HFFc6 (cell line): ENCODE measurements at places on chromosomes 5 and 9. TPM values are rescaled to one million over a fixed set of nuclear protein-coding genes. Genes with fewer than 3 reads are reported as not detected.

Gene JMY
- 5.0 and 9.8 TPM in 2 replicates for total RNA-seq

Gene ABO
- total RNA-seq: not detected in 3 replicates

DNA sequence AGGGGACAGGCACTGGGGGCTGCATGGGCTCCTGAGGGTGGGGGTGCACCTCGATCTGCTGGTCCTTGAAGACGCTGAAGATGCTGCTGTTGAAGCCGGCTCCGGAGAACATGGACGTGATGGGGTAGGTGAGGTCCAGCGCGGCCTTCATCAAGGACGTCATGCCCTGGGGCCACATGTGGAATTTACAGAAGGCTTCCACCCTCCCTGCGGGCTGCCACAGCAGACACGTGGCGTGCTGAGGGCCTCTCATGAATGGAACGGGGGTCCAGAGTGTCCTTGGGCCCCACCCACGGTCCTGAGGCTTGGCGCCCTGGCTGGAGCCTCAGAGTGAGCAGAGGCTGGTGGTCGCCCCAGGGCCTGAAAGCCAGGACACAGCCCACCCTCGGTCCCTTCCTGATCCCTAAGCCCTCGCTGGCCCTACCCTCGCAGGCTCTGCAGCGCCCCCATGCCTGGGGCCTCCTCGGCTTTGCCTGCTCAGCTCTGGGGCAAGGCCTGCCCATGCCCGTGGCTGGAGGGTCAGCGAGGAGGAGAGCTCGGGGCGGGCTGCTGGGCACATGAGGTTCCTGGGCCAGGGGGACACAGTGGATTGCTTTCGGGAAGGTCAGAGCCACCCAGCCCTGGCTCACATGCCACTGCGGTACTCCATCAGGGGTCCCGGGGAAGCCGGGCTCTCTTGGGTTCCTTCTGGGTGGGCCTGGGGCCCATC is 5.3 kb upstream of the NSMF start:
- H3K27ac ChIP-seq: no peak overlapping the region
- no peaks in the 10 kb centered on the region for H3K4me1 ChIP-seq
- peaks cover 11% of the 10 kb centered on the region for H3K27me3 ChIP-seq
- no peak overlapping the region for H3K4me3 ChIP-seq

DNA sequence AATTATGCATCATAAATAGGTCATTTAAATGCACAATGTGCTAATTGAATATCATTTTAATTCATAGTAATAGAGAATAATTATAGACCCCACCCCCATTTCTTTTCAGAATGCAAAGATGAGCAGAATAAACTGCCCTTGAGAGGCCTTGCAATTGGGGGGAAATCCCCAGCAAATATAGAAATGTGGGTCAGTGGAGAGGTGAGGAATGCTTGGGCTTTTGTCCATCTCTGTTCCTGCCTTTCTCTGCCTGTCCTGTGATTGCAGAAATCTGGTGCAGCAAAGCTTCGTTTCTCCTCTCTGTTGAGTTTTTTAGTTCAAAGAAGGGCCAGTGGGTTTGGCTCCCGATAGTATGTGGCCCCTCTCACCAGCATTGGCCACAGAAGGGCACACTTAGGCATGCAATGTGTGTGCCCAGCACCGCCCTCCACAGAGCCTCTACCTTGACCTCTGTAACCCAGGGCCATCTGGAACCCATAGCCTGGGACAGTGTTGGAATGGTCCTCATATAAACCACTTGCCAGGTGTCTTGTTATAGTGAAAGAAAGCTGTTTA is 164.2 kb downstream of the SEMA6A start:
- H3K36me3 ChIP-seq: no peaks in the 10 kb centered on the region
- no peak overlapping the region for H3K4me3 ChIP-seq
- H3K27me3 ChIP-seq: peaks cover 6% of the 10 kb centered on the region; the same call in 1 of the 2 replicates
- no peaks in the 10 kb centered on the region for H3K4me1 ChIP-seq

DNA sequence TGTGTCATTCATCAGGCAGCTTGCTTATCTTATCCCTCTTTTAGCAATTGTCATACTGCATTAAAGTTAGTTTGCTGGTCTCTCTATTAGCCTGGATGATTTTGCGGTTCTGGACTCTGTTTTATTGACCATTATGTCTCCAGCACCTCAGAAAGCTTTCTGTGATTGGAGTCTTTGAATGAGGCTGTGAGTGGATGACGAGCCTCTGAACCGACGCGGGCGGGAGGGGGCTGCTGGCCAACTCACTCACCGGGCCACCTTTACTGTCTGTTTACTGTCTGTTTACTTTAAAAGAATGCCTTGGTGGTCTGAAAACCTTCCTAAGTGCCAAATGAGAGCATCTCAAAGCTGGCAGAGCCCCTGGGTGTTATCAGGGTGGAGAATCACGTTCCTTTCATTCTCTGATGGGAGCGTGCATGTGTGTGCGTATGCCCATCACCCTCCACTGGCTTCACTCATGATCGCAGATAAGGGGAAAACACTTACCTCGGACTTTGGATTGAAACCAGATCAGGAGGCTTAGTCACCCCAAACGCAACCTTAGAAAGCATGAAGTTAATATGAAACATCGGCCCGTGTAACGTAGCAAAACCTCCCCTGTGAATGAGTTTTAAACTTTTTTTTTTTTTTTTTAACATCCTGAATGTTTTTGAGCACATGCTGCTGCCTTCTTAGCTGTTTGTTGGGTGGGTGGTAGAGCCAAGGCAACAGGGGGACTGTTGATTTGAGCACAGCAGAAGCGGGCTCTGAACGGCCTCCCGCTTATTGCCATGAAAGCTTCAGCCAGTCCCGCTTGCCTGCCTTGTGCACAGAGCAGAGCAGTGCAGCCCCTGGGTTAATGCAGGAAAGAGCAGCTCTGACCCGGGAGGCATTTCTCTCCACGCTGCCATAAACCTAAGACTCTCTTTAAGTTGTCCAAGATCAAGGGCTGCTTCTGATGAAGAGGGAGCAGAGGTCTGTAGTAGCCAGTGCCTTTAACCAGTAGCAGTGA is 173.6 kb downstream of the GADD45G start:
- no peak overlapping the region for H3K4me3 ChIP-seq
- no peak overlapping the region for H3K27ac ChIP-seq
- no peak for DNase-seq
- no peaks in the 10 kb centered on the region for H3K4me1 ChIP-seq
- H3K27me3 ChIP-seq: peaks cover 2% of the 10 kb centered on the region; the same call in 1 of the 2 replicates

DNA sequence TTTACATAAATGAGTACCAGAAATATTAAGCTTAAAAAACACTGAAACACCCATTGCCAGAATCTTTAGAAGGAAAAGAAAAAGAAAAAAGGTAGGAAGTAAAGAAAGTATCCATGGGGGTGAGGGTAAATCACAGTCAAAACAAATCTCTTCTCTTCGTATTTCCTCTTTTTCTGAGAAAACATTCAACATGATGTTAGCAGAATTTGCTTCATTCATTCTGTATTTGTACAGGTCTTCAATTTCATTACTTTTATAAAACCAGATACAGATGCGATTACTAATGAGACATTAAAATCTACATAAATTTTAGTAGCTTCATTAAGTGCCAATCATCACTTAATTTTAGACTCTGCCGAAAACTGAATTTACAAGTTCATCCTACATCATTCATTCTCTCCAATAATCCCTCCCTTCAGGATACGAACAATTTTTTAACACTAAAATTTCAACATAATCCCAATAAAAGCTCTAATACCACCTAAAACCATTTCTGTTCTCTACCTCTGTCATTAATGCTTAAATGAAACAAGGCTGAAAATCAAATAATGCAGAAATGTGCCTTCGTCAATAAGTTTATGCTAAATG is 7.0 kb downstream of the NR3C1 start:
- H3K36me3 ChIP-seq: peaks cover 34% of the 10 kb centered on the region
- H3K27ac ChIP-seq: peak overlapping the region; percentile 1; the same call in 1 of the 2 replicates
- no peak for DNase-seq
- H3K4me3 ChIP-seq: peak overlapping the region; percentile 94

- 0 out of 2 replicates have a peak, but pooled peaks cover 5% of the 10 kb centered on the region for H3K27me3 ChIP-seq
- H3K27ac ChIP-seq: no peak overlapping the region
- no peaks in the 10 kb centered on the region for H3K36me3 ChIP-seq
- no peak for DNase-seq
- no peaks in the 10 kb centered on the region for H3K4me1 ChIP-seq
- H3K4me3 ChIP-seq: no peak overlapping the region
These were observed 183.5 kb upstream of the NFIB start for GRCh38 chr9:14497476-14497875.

- H3K36me3 ChIP-seq: peaks cover 15% of the 10 kb centered on the region
- peaks cover 30% of the 10 kb centered on the region for H3K4me1 ChIP-seq
- H3K4me3 ChIP-seq: no peak overlapping the region
- no peak for DNase-seq
- H3K27me3 ChIP-seq: no peaks in the 10 kb centered on the region
These were observed 231.0 kb downstream of the ARHGEF28 start for GRCh38 chr5:73856997-73857396.

DNA sequence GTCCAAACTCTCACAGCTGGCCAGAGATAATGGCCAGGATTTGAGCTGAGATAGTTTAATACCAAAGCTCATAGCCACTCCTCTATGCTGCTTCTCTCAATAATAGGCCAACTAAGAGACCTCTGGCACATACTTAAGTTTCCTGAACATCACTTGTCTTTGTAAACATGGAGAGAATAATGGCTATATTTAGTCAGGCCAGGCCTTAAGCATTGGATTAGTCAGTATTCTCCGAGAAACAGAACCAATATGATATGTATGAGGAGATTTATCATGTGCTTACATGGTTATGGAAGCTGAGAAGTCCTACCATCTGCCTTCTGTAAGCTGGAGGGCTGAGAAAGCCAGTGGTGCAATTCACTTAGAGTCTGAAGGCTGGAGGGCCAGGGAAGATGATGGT is 45.4 kb downstream of the CFAP95 start:
- peaks cover 5% of the 10 kb centered on the region; the same call in 1 of the 2 replicates for H3K36me3 ChIP-seq
- peaks cover 44% of the 10 kb centered on the region for H3K4me1 ChIP-seq
- H3K27me3 ChIP-seq: peaks cover 1% of the 10 kb centered on the region
- no peak for DNase-seq

DNA sequence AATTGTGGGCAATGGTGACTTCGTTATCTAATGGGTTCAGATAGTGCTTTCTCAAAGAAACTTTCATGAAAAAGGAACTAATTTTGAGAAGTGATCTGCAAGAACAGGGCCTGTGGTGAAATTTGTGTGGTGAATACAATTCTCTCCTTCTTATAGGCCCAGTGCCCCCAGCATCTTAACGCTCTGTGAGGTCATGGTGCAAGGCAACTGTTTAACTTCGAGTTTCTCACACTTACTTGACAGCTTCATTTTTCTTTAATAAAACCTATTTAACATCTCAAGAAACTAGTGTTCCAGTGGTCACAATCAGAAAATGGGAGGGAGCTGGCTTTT is 69.2 kb downstream of the FAM114A2 start:
- H3K36me3 ChIP-seq: no peaks in the 10 kb centered on the region
- H3K4me3 ChIP-seq: no peak overlapping the region
- peaks cover 6% of the 10 kb centered on the region; the same call in 1 of the 2 replicates for H3K4me1 ChIP-seq
- H3K27ac ChIP-seq: no peak overlapping the region
- DNase-seq: no peak
- peaks cover 20% of the 10 kb centered on the region for H3K27me3 ChIP-seq

DNA sequence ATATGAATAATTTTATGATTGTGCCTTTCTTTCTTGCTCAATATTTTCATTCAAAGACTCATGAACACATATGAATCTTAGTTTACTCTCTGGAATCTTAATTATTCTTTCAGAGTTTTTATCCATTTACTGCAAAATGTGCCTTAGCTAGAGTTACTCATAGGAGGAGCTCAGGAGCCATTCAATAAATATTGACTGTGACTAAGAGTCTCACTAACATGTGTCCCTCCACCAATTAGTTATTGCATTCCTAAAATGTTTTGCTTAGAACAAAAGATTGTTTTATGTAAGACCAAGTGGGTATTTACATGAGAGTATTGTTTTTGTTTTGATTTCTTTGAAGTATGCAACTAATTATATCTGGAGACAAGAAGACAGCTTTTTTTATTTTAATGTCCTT is 218.4 kb upstream of the MAST4 start:
- H3K36me3 ChIP-seq: no peaks in the 10 kb centered on the region
- no peak overlapping the region for H3K27ac ChIP-seq
- H3K27me3 ChIP-seq: no peaks in the 10 kb centered on the region
- no peaks in the 10 kb centered on the region for H3K4me1 ChIP-seq
- no peak overlapping the region for H3K4me3 ChIP-seq

GRCh38 chr9:124708074-124708473 is 63.0 kb downstream of the NR6A1 start:
- H3K4me3 ChIP-seq: peak overlapping the region; percentile 46
- no peak for DNase-seq
- H3K4me1 ChIP-seq: peaks cover 58% of the 10 kb centered on the region
- H3K36me3 ChIP-seq: peaks cover 32% of the 10 kb centered on the region
- H3K27me3 ChIP-seq: no peaks in the 10 kb centered on the region; the same call in 1 of the 2 replicates
- H3K27ac ChIP-seq: peak overlapping the region; percentile 86

- no peak overlapping the region for H3K27ac ChIP-seq
- DNase-seq: no peak
- H3K4me1 ChIP-seq: peaks cover 9% of the 10 kb centered on the region
These were observed 33.0 kb upstream of the PIK3R1 start for GRCh38 chr5:68182534-68182933.

DNA sequence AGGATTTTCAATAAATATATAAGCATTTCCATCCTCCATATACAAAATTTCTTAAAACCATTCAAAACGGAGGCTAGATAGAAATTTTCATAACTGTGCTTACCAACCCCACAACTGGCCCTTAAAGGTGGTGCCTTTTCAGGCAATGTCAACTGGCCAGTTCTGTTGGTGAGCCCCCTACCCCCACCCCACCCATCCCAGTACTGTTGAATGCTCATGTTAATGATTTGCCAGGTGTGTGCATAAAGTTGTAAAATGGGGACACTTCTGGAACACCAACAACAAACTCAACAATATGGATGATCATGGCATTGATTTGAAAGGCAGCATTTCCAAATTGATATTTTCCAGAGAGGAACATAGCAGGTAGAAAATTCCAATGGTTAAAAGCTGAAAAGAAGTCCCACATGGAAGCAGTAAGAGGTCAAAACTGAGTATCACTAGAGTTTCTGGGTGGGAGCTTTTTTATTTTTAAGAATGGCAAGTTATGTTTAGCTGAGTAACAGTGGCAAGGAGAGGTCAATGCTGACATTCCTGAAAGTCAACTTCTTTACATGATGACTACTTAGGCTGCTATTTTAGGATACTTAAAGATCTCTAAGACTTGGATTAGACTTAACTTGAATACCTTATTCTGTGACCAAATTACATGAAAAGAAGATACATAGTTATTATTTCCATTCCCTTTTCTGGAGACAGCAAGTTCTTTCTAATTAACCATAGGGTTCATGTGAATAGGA is 2.7 kb downstream of the LEAP2 start:
- no peaks in the 10 kb centered on the region for H3K27me3 ChIP-seq
- peaks cover 37% of the 10 kb centered on the region for H3K36me3 ChIP-seq
- DNase-seq: peak; percentile 60
- peaks cover 37% of the 10 kb centered on the region for H3K4me1 ChIP-seq

DNA sequence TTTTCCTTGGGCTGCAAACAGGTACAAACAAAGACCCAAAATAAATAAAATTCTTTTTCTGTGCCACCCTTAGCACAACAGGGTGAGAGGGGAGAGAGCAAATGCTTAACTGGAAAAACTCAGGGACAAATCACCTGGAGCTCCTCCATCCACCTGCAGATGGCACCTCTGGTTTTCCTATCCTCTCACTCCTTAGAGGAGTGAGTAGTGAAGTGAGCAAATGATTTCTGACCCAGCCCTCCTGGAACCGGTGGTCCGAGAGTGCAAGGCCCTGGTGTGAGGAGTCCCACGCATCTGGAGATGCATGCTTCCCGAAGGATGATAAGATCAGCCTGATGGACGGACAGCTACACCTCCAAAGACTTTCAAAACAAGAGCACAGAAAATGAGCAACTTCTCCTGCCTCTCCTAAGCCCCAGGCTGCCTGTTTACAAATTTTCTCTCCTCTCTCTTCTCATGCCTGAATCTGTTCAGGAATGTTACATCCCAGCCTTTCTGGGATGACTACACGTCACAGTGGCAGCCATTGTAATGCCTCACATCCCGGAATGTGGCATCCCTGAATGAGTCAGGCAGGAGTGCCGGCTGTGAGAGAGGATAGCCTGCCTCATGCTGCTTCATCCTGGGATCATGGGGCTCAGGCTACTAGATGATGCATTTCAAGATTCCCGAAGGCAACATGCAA is 86.4 kb downstream of the ADRB2 start:
- H3K4me3 ChIP-seq: peak overlapping the region; percentile 82
- H3K27me3 ChIP-seq: no peaks in the 10 kb centered on the region
- H3K4me1 ChIP-seq: peaks cover 93% of the 10 kb centered on the region
